H7 (cell line): ENCODE measurements at places on chromosomes 7 and 10. TPM values are rescaled to one million over a fixed set of nuclear protein-coding genes. Genes with fewer than 3 reads are reported as not detected.

- DNase-seq = no peak
These were observed 38.4 kb downstream of the TWIST1 start for GRCh38 chr7:19079066-19079465.

- no peak for DNase-seq
These were observed 6.0 kb downstream of the CLDN15 start for GRCh38 chr7:101231644-101232043.

DNA sequence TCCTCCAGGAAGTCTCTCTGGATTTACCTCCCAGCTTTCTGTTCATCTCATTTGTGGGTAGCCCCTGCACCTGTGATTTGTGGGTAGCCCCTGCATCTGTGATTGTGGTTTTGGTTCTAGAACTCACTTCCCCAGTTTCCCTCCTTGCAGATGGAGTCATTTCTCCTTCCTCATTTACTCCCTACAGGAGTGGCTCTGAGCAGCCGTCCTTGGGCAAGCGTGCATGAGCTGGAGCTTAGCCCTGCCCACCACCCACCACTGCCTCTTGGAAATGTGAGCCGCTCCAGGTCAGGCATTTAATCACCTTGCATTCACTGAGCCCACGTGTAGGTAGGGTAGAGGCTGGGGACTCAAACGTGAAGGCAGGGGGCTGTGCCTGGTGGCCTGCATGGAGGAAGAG is 8.2 kb downstream of the COL26A1 start:
- DNase-seq = no peak

GRCh38 chr10:104299031-104299904 is 30.3 kb downstream of the GSTO2 start:
- DNase-seq = no peak

Gene PPP1R3C
- total RNA-seq = 0.31 and 0.63 TPM in 2 replicates

Gene AKR1C2
- total RNA-seq = 0.11 TPM in 1 of 2 replicates, not detected in the other

Gene UROS
- total RNA-seq = 35.6 and 45.3 TPM in 2 replicates
